ENCODE measurements at places on chromosomes 6 and 20.

- no peak for DNase-seq
Observed at GRCh38 chr6:127637830-127638409, 60.9 kb downstream of the C6orf58 start.

- no peak for DNase-seq
Observed at GRCh38 chr6:118876814-118877213, 17.1 kb upstream of the ASF1A start.

GRCh38 chr6:139030228-139030963 is 1.9 kb downstream of the ABRACL start:
- no peak for DNase-seq

DNA sequence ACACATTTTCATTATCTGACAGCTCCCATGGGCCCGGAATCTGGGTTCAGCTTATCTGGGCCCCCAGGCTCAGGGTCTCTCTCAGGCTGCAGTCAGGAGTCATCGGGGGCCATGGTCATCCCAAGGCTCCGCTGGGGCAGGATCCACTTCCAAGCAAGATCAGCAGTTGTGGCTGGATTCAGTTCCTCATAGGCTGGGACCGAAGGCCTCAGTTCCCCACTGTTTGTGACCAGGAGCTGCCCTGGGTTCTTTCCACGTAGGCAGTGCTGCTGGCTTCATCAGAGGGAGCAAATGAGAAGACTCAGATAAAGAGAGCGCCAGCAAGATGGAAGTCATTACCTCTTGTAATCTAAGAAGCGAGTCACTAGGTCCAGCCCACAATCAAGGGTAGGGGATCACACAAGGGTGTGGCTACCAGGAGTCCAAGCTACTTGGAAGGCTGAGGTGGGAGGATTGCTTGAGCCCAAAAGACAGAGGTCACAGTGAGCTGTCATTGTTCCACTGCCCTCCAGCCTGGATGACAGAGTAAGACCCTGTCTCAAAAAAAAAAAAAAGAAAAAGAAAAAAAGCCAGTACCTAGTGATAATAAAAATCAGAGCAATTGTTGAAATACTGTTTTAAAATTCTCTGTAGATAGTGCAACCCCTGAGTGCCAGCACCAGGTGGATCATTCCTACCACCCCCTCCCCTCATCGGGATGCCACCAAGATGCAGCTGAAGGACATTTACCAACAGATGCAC is 162.7 kb downstream of the NFATC2 start:
- DNase-seq = no peak

DNA sequence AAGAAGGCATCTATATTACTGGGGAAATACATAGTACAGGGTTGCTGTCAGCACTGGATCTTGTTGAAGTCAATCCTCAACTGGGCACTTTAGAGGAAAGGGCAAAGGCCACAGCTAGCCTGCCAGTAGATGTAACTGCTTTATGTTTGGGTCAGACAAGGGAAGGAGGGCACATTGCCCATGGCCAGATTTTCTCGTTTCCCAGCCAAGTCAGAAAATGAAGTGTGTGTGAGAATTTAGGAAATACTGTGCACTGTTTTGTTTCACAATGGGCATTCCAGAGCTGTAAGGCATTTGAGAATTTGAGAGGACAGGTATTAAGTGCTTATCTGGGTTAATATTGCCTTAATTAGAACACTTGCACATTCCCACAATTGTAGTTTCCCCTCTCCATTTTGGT is 183.9 kb upstream of the MCHR2 start:
- no peak for DNase-seq

DNA sequence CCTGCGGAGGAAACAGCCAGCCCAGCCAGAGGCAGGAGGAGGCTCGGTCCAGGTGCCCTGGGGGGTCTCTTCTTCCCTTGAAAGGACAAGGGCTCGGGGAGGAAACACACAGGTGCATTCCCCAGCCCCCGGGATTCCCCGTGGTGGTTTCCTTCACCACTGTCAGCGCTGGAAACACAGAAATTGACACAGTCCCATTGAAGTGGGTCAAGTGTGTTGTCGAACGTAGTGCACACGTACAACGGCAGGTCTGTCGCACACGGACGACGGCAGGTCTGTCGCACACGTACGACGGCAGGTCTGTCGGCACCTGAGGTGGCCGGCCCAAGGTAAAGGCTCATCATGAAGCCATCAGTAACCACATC is 80.9 kb downstream of the DLL1 start:
- DNase-seq = no peak

GRCh38 chr20:2867081-2867864 is 6.0 kb upstream of the PTPRA start:
- no peak for DNase-seq

DNA sequence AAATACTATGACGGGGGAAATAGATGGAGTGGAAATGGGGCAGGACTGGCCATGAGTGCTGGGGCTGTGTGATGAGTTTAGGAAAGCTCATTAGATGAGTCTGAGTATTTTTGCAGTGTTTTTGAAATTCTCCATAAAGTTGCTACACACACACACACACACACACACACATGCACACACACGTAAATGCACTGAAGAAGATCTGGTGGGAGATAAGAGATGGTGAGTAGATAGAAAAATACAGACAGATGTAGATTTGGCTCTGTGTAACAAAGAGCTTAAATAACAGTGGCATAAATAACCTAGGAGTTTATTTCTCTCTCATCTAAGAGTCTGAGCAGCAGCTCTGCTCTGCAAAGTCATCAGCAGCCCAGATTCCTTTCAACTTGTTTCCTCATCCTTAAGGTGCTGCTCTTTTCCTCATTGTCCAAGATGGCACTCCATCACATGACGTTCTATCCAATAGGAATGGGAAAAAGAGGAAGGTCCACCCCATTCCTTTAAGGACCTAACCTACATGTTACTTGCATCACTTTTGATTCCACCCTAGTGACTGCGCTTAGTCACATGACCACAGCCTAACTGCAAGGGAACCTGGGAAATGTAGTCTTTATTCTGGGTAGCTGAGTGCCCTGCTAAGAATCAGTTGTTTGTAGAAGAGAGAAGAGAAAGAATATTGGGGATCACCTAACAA is 76.4 kb downstream of the EYA2 start:
- DNase-seq = no peak

DNA sequence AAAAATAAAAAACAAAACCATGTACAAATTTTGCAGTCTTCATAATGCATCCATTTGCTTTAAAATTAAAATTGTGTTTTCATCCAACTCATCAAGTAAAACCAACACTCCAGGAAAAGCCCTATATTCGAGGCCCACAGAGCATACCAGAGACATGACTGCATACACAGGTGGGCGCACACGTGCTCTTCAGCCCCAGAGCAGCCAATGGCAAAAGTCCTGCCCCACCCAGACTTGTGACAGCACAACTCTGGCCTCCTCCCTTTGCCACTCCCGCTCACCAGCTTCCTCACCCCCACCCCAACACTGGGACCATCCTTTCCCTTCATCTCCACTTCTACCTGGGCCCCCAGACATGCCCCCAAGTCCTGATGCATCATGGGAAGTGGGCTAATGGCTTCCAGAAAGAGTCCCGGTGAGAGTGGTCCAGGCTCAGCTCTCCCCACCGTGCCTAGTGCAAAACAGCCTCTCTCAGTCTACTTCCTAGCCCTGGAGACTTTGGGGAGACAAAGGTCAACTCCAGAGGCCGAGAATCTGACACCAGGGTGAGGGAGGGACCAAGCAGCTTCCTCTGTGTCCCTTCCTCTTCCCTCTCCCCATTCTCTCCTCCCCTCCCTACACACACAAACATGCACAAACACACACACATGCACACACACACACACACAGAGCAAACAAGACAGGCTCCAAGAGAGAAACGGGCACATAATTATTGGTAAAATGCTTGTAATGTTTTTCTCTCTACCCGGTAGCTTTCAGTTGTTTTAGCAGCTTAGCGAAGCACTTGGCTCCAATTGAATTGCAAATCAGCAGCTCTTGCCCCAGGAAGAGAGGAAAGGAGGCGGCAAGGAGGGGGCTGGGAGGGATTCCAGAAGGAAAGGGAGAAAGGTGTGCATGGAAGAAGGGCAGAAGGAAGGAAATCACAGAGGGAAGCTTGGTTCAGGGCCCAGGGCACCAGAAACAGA is 14.3 kb downstream of the GRM4 start:
- DNase-seq = no peak

GRCh38 chr6:145562771-145563615 is 172.3 kb downstream of the EPM2A start:
- DNase-seq = no peak

- DNase-seq = no peak
Observed at GRCh38 chr6:69865126-69865525, 1.2 kb upstream of the COL19A1 start.

- no peak for DNase-seq
Observed at GRCh38 chr6:74731204-74731603, 474.6 kb downstream of the COL12A1 start.

Data from stimulated activated CD4-positive, alpha-beta T cell treated with anti-CD3 and anti-CD28 coated beads, TNF-alpha, amount 100 ng/mL, for 4 hours (primary cell).